ENCODE measurements at places on chromosomes 3 and 15.

DNA sequence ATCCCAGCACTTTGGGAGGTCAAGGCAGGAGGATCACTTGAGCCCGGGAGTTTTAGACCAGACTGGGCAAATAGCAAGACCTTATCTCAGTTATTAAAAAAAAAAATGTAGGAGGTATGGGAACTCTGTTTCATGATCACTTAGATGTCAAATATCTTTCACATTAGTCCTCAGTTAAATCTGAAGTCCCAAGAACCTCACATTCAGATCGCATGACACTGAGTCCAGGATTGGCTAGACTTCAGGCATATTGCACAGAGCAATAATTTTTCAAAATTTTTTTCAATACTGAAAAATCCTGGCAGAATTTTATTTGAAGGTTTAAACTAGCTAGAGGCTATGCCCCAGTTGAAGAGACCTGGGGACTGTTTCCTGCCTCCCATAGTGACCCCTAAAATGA lies 56.3 kb upstream of the ZNF148 start:
- DNase-seq = no peak

DNA sequence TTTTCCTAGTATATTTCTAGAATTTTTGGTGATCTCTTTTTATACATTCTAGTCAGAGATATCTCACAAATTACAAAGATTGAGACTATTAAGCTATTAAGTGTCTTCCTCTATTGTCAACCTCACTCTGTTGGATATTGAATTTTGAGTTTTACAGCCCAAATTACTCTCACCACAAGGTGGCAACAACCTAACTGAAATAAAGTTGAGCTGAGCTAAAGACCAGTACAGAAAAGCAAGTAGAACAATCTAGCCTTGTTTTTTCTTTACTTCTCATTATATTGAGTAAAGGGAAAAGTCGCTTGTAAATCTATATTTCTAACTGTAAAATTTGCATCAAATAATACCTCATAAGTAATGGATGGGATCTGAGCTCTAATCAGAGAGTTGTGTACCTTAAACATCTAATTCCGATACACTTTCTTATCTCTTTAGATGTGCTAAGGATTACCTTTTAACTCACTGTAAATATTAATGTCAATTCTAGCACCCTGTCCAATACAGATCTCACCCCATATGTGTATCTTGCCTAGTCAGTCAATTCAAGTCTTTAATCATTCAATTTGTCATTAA lies 13.6 kb upstream of the COMMD2 start:
- DNase-seq = no peak

DNA sequence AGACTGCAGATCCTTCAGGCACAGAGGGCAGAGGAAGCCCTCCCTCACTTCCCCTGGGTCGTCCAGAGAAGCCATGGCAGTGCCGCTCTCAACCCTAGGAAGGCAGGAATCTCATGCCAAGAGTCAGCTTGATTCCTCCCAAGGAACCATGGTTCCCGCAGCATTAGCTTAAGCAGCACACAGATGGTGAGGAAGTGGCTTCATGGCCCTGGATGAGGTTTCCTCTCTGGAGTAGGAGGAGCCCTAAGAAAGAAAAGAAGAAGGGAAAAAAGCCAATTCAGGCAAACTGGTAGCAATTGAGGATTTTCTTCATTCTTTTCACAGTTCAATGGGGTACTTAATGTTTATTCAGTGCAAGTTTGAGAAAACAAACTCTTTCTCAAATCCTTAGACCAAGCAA lies 2.9 kb downstream of the RBSN start:
- peak; percentile 21 for DNase-seq

- DNase-seq = peak; percentile 11
Observed at GRCh38 chr3:155233213-155233612, 60.3 kb downstream of the STRIT1 start.

DNA sequence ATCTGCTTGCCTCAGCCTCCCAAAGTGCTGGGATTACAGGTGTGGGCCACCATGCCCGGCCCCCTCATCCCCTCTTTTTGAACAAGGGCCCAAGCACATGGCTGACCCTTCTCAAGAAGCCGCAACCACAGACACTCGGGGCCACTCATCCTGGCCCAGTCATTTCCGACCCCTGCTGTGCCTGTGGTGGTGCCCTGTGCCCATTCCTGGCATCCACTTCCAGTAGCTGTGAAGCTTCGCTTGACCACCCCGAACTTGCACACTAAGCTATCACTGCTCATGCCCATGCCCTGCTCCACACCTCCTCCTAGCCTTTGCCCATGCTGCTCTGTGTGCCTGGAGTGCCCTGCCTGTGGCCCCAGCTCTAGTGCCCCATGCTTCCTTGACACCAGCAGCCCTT lies 8.3 kb downstream of the TMEM44 start:
- DNase-seq = no peak

DNA sequence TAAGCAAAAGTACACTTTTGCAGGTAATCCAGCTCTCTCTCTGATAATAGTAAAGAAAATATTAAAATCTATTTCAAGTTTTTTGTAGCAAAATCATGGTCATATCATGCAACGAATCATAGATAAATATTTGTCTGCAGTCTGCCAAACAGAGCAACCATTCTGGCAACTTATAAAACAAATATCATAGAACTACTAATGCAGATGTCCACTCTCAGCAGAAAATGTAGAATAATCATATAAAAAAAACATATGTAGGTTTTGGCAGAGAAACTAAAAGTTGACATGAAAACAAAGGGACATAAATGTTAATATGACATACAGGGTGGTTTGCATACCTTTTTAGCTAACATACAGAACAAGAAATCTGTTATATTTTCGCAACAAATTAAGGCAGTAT lies 12.2 kb downstream of the TMCC1 start:
- DNase-seq = no peak

GRCh38 chr3:156808025-156808424 lies 18.1 kb upstream of the LEKR1 start:
- DNase-seq = no peak

DNA sequence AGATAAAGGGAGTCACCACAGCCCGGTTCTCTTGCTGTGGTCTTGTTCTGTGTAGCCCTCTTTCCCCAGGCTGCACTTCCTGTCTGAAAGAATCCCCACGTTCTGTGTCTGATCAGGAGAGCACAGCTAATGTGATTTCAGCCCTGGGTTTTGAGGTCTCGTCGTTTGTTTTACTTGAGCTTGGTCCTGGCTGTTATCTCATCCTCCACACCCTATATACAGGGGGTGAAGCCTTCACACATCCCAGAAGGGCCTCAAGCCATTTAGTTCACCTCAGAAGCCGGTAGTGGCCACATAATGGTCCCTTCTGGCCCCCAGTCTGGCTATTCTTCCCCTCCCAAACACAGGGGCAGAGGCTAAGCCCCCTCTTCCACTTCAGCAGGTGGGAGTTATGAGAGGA lies 115.6 kb downstream of the PDE8A start:
- no peak for DNase-seq

DNA sequence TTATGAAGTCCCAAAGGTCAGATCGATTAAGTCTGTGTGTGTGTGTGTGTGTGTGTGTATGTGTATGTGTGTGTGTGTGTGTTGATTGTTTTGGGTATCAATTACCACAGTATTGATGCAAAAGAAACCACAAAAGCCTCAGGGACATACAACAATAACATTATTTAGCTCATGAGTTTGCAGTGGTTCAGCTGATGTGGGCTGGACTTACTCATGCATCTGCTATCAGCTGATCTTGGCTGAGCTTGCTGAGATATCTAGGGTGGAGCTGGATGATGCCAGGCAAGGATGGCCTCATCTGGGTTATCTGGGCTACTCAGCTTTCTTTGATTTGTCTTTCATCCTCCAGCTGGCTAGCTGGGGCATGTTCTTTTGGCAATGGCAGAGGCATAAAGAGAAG lies 82.4 kb upstream of the PRR23C start:
- DNase-seq = no peak

DNA sequence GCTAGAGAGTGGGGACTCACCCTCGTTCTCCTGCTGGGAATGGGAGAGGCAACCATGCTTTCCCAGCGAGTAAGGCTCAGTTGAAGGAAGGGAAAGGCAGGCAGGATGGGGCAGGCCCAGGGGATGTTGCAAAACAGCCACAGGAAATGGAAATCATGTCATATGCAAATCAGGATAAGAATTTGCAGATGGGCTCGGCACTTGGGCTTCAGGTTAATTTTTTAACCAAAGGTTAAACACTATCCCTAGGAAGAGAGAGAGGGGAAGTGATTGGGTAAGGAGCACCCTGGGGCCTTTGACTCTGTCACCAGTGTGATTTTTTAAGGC lies 14.6 kb upstream of the PLA2G4E start:
- no peak for DNase-seq

DNA sequence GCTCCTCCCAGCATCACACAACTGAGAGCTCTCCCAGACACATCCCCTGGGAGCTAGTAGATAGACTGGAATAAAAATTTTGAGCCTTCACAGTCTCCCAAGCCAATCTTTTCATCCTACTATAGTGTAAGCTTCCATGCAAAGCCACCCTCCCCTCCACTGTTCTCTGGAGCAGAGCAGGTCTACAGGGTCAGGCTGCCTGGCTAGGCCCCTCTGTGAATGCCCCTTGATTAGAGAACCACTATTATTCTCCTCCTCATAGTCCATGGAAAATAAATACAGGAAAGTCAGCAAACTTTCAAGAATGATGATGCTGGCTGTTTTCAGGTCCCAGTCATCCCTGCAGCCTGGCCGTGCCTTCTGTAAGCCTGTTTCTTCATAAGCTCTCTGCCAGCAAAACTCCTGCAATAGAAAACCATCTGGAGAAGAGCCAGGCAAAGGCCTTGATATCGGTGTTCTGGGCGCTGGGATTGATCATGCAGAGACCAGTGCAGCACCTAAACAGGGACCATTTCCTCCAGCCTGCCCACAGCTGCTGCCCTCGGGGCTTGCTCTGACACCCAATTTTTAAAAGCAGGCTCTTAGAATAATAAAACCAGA lies 51.7 kb downstream of the CRYGS start:
- DNase-seq = no peak

GRCh38 chr3:167918686-167919085 lies 177.0 kb downstream of the GOLIM4 start:
- no peak for DNase-seq

- DNase-seq = no peak
Observed at GRCh38 chr15:79009379-79009778, 64.5 kb upstream of the CTSH start.

DNA sequence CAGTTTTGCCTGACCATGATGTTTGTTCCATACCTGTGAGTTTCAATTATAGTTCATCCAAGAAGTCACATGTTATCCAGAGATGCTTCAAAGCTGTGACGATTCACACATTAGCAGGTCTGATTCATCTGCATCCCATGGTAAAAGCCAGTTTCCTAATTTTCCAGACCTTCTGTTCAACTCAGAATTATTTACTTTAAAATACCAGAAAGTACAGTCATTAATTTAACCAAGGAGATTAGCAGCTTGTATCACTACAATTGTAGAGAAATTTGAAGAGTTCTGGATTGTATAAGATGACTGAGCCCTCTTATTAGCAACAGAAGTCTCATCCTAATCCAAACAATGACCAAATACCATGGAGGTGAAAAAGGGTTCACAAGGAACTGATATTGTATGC lies 76.1 kb upstream of the THBS1 start:
- DNase-seq = no peak

DNA sequence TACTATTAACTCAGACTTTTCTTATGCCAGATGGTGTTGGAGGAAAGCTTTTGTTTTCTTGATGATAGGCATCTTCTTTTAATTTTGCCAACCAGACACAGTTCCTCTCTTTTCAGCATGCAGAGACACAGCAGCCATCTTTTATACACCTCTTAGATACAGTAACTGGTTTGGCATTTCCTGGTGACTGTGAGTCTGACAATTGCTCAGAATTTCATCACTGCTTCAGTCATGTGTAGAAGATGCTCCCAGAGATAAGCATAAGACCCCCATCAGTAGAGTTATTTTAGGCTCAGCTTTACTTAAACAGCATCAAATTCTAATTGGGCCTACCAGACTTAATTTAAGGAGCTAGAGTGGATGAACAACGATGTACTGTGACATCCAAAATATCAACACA lies 779.0 kb downstream of the SQOR start:
- no peak for DNase-seq

GRCh38 chr3:66738625-66739365 lies 238.0 kb upstream of the LRIG1 start:
- no peak for DNase-seq

DNA sequence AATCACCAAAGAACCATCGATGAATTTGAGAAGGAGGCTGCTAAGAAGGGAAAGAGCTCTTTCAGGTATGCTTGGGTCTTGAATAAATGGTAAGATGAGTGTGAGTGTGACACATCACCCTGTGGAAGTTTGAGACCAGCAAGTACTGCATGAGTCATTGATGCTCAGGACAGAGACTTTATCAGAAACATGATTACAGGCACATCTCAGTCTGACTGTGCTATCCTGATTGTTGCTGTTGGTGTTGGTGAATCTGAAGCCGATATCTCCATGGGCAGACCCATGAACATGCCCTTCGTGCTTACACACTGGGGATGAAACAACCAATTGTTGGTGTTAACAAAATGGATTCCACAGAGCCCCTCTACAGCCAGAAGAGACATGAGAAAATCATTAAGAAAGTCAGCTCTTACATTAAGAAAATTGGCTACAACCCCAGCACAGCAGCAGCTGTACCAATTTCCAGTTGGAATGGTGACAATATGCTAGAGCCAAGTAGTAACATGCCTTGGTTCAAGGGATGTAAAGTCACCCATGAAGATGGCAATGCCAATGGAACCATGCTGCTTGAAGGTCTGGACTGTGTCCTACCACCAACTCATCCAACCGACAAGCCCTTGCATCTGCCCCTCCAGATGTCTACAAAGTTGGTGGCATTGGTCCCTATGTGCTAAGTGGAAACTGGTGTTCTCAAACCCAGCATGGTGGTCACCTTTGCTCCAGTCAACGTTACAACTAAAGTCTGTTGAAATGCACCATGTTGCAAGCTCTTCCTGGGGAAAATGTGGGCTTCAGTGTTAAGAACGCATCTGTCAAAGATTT lies 20.5 kb downstream of the TM4SF4 start:
- DNase-seq = no peak

GRCh38 chr15:92614791-92615785 lies 40.5 kb downstream of the FAM174B start:
- DNase-seq = no peak

DNA sequence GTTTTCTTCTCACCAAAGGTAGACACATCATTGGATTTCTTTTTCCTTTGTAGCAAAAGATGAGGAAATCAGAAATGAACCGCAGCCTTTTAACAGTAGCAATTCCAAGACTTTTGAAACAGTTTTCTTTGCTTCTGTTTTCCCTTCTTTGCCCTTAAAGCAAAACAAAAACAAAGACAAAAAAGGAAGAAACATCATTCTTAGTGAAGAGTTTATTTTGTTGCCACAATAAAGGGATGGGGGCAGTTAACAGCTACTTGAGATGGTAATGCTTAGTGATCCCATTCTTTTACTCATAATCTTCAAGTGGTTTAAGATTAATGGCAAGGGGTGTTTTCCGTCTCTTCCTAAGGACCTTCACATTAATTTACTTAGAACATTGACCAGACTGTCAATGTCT lies 218.8 kb downstream of the MEIS2 start:
- no peak for DNase-seq

Measured in C1 segment of cervical spinal cord (tissue), 14 donors.